Stimulated activated CD4-positive, alpha-beta T cell treated with anti-CD3 and anti-CD28 coated beads, Interleukin-15, amount 100 ng/mL, for 24 hours (primary cell): ENCODE measurements at places on chromosomes 5 and 9.

GRCh38 chr9:128835246-128836210, 5.9 kb upstream of the SPOUT1 start:
- DNase-seq, result no peak

DNA sequence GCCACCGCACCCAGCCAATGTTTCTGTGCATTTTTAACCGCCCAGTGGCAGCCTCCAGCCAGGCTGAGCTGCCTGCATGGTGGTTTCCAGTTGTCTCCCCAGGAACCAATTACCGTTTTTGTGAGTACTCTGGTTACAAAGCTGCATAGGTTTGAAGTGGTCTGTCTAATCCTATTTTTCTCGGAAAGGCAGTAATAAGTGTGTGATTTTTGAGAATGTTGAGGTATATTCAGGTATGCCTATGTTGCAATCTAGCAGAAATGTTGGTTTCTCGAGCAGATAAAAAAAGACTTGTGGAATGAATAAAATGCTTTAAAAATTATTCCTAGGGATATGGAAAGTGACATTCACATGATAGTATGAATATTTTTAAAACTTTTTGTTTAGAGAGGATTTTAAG, 41.5 kb upstream of the ANKH start:
- DNase-seq, result no peak

GRCh38 chr9:114908104-114908622, 22.2 kb downstream of the TNFSF8 start:
- DNase-seq, result no peak

DNA sequence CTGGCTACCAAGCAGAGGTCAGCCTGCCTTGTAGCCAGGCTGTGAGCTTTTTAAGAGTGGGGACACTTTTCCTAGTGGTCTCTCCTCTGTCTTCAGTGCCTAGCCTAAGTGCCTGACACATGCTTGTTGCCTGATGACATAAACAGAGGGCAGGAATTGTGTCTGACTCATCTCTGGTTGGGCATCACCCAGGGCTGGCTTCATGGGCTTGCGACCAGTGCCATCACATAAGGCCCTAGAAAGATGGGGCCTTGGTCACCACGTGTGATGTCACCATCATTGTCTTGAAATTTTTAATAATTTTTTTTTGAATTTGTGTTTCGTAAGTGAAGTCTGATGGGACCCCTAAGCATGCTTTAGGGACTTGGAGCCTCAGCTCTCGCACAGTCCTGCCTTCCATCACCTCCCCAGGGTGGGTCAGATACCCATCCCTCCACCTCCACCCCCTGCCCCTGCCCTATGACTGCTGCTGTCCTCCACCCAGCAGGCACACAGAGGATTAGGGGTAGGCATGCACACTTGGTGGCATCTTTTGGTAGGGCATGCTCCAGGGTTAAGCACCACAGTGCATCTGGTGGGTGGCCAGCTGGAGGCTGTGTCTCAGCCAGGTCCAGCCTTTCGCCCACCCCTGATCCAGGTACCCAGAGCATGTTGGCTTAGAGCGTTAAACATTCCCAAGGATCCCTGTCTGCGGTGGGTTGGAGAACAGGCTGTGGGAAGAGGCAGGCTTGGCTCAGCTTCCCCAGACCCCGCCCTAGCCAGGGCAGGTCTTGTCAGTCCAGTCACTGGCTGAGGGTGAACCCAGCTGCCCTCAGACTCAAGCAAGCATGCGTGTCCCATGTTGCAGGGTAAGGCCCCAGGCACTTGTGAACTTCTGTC, 80.1 kb upstream of the SH3PXD2B start:
- DNase-seq, result no peak

GRCh38 chr5:154477382-154478223, 424 bp downstream of the HAND1 start:
- no peak for DNase-seq

GRCh38 chr5:140855772-140856674, at the start of gene PCDHA10:
Gene PCDHA10, plus strand, starts transcription at chr5:140855897. Its CDS starts 152 bp downstream, at chr5:140856049.
- no peak for DNase-seq

DNA sequence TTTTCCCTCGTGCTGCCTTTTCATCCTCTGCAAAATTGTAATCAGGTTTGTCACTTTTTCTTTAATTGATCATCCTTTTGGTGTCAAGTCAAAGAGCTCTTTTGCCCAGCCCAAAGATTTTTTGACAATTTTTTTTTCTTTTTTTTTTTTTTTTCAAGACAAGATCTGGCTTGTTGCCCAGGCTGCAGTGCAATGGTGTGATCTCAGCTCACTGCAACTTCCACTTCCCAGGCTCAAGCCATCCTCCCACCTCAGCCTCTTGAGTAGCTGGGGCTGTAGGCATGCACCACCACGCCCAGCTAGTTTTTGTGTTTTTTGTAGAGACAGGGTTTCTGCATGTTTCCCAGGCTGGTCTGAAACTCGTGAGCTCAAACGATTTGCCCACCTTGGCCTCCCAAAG, 36.7 kb downstream of the CDK7 start:
- no peak for DNase-seq

DNA sequence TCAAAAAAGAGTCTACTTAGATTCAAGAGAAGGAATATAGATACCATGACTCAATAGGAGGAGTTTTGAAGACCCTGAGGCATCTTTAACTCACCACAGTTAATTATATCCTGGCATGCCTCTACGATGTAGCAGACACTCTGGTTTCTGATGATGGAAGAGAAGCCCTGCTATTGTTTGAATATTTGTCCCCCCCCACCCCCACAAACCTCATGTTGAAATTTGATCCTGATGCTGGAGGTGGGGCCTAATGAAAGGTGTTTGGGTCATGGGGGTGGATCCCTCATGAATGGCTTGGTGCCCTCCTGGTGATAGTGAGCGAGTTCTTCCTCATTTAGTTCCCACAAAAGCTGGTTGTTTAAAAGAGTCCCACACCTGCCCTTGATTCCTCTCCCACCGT, 147.9 kb upstream of the TBCA start:
- no peak for DNase-seq

- peak; percentile 60 for DNase-seq
These were observed 63.8 kb upstream of the RNF130 start for GRCh38 chr5:180135128-180135955.

DNA sequence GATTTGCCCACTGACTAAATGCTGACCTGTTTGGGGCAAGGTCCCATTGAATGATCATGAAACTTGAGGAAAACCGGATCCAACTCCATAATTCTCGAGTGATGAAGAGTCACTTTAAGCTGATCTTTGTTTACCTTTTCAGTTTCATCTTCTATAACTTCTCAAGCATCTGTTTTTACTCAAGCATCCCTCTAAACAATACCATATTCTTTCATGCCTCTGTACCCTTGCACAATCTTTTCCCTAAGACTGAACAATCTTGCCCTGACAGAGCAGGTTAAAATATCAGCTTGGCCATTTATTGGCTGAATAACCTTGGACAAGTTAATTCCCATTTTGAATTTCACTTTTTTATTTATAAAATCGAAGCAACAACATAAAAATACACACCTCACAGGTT, 39.8 kb downstream of the TYRP1 start:
- no peak for DNase-seq
